Epithelial cell of prostate (primary cell): ENCODE measurements at places on chromosomes 11 and 22.

- DNase-seq, result no peak
Measured at GRCh38 chr11:61516675-61517572, 8.4 kb downstream of the LRRC10B start.

DNA sequence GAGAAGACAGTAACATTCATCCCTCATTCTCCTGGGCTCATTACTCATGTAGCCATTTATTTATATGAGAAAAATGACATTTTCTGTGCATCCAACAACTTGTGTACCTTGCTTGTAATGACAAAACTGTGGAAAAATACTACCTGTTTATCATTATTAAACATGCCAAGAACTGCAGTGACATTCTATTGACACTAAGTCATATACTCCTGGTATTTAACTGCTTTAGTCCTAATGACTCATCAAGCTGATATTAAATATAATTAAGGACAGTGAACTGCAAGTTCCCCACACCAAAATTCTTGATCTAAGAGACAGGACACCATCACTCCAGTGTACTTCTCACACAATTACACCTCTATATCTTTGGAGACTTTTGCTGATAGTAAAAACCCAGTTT lies 1328.7 kb upstream of the RAG2 start:
- DNase-seq, result no peak

DNA sequence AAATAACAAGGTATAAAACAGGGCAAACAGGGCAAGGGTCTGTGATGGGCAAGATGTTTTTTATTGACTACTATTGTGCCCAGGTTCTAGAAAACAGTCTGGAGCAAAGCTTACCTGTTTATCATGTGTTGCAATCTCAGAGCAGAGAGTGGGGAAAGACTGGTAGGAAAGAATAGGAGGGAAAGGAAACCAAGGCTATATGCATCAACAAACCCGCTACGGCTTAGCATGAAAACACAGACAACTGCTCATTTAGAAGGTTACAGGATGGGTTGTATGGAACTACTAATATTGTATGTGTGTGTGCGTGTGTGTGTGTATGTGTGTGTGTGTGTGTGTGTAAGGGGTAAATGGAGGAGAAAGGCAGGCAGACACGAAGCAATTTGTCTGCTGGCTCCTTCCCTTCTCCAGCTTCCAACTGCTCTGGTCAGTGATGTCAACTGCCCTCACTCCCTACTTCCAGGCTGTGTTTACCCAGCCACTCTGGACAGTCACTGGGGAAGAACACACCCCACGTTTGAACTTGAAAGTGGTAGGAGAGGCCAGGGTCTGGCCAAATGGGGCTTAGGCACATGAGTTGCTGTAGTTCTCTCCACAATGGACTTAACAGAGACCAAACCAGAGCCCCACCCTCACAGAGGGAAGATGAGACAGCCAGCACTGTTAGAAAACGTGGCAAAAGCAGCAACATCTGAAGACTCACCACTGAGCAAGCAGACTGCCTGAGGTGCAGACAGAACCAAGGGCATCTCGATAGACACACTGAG lies 47.0 kb downstream of the GAB2 start:
- DNase-seq, result no peak

GRCh38 chr11:17381156-17381555 lies 7.3 kb downstream of the KCNJ11 start:
- no peak for DNase-seq

DNA sequence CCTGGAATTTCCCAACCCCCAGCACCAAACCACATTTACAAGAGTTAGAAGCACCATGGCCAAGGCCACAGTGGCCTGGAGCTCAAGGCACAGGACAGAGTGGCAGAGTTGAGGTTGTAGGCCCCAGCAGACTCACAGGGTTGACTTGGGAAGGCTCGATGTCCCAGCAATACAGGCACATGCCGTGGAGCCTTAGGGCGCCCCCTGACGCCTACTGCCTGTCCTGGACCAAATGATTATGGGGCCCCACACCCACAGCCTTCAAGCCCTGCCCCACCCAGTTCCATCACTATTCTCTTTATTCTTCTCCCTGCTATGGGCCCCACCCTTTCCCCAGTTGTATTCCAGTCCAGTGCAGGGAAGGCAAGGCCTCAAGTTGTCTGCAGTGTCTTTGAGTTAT lies at the start of gene CCDC179:
Gene CCDC179, minus strand, starts transcription at position 234 of the 400 bp plus-strand sequence. Its CDS starts 53 bp downstream, at position 181.
- no peak for DNase-seq

DNA sequence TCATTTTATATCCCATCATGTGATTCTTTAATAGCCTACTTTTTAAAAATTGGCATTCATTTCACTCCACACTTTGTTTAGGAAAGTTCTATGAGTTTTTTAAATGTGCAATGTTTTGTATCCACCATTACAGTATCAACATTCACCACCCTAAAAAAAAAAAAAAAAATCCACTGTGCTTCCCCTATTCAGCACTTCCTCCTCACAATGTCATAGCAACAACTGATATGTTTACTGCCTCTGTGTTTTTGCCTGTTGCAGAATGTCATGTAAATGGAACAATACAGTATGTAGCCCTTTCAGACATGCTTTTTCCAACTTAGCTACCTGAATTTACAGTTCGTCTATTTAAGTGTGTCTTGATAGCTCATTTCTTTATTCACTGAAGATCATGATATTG lies 754.2 kb downstream of the FAM181B start:
- no peak for DNase-seq

- DNase-seq, result no peak
Measured at GRCh38 chr11:68940651-68941323, 37.1 kb downstream of the IGHMBP2 start.

GRCh38 chr11:126834149-126834548 lies 166.4 kb downstream of the KIRREL3 start:
- DNase-seq, result no peak

GRCh38 chr11:99911116-99911515 lies 776.0 kb upstream of the ARHGAP42 start:
- no peak for DNase-seq
